Epithelial cell of umbilical artery (primary cell): ENCODE measurements at places on chromosomes 1 and 21. TPM values are rescaled to one million over a fixed set of nuclear protein-coding genes. Genes with fewer than 3 reads are reported as not detected.

CCDC30 gene
- 0.32 and 0.46 TPM in 2 replicates for total RNA-seq

BEND5 gene
- not detected in 2 replicates for total RNA-seq

ZC3H12A gene
- 3.9 and 5.6 TPM in 2 replicates for total RNA-seq

GBP3 gene
- 7.9 and 8.4 TPM in 2 replicates for total RNA-seq

CD53 gene
- total RNA-seq: 0.97 and 2.4 TPM in 2 replicates

DNASE2B gene
- not detected in 2 replicates for total RNA-seq

CASP9 gene
- total RNA-seq: 7.1 and 9.4 TPM in 2 replicates

TPTE gene
- total RNA-seq: not detected in 2 replicates

LCE3D gene
- total RNA-seq: not detected in 2 replicates

SPRR1A gene
- not detected in 2 replicates for total RNA-seq

MATN1 gene
- under 0.01 TPM in 1 of 2 replicates, not detected in the other for total RNA-seq

CCDC18 gene
- 9.1 and 18.8 TPM in 2 replicates for total RNA-seq

GCSAML gene
- not detected in 2 replicates for total RNA-seq

AVPR1B gene
- total RNA-seq: not detected in 2 replicates

ARL8A gene
- total RNA-seq: 21.8 and 39.2 TPM in 2 replicates
